ENCODE measurements at places on chromosomes 4 and X. TPM values are rescaled to one million over a fixed set of nuclear protein-coding genes. Genes with fewer than 3 reads are reported as not detected.

The UBE2A gene
- total RNA-seq: 137 TPM

The SOX3 gene
- not detected for total RNA-seq

The GEMIN8 gene
- 11.1 TPM for total RNA-seq

The ZBTB49 gene
- 2.6 TPM for total RNA-seq

The CD40LG gene
- total RNA-seq: not detected

The SGCB gene
- total RNA-seq: 16.8 TPM

The GJB1 gene
- total RNA-seq: not detected

The ZNF185 gene
- 7.2 TPM for total RNA-seq

The FGG gene
- 5.5 TPM for total RNA-seq

The ETNPPL gene
- total RNA-seq: not detected

The RIPPLY1 gene
- total RNA-seq: not detected

The CLNK gene
- total RNA-seq: not detected

The PNMA6F gene
- total RNA-seq: not detected

The GAGE13 gene
- not detected for total RNA-seq

The PPP4R3C gene
- not detected for total RNA-seq

The NXF2 gene
- not detected for total RNA-seq

The ERAS gene
- 0.15 TPM for total RNA-seq

The PNPLA4 gene
- total RNA-seq: 10.1 TPM

The GLOD5 gene
- total RNA-seq: not detected

The MMRN1 gene
- not detected for total RNA-seq

The MEPE gene
- not detected for total RNA-seq

The MAPK10 gene
- total RNA-seq: 0.22 TPM

The TCEAL7 gene
- total RNA-seq: not detected

The MTNR1A gene
- 0.33 TPM for total RNA-seq

The GPR143 gene
- total RNA-seq: 0.12 TPM

The SSX4B gene
- total RNA-seq: not detected

The ANOS1 gene
- 0.03 TPM for total RNA-seq

The CYBB gene
- 0.12 TPM for total RNA-seq

The RAB41 gene
- not detected for total RNA-seq

The CHM gene
- 9.7 TPM for total RNA-seq

The HAND2 gene
- total RNA-seq: 0.32 TPM

The KIAA1210 gene
- total RNA-seq: not detected

Measured in A549 treated with CORT108297 at 1 μM for 4 hours (cell line).